ENCODE measurements at places on chromosomes 16 and 17.

DNA sequence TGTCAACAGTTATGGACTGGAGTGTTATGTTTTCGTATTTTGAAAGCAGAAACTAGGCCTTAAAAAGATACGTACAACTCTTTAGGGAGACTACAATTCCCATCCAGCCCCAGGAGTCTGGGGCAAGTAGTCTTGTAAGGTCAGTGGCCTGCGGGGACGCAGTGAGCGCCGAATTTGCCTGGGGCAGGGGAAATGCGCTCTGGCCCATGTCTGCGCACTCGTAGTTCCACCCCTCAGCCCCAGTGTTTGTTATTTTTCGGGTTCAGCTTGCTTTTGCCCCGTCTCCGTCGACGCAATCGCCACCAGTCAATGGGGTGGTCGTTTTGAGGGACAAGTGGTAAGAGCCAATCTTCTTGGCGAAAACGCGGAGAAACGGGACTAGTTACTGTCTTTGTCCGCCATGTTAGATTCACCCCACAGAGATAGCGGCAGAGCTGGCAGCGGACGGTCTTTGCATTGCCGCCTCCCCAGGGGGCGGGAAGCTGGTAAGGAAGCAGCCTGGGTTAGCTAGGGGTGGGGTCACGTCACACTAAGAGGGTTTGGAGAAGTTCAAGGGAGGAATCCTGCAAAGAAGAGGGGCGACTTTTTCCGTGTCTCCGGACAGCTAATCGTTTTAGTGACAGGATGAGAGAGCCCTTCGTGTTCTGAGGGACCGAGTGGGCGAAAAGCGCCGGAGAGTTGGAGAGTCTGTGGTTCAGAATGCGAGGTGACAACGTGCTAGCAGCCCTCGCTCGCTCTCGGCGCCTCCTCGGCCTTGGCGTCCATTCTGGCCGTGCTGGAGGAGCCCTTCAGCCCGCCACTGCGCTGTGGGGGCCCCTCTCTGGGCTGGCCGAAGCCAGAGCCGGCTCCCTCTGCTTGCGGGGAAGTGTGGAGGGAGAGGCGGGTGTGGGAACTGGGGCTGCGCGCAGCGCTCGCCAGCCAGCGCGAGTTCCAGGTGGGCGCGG is 1.1 kb upstream of the BRCA1 start:
- peak overlapping the region; percentile 94 for H3K27ac ChIP-seq
- no peaks in the 10 kb centered on the region for H3K27me3 ChIP-seq
- H3K4me1 ChIP-seq = peaks cover 18% of the 10 kb centered on the region

DNA sequence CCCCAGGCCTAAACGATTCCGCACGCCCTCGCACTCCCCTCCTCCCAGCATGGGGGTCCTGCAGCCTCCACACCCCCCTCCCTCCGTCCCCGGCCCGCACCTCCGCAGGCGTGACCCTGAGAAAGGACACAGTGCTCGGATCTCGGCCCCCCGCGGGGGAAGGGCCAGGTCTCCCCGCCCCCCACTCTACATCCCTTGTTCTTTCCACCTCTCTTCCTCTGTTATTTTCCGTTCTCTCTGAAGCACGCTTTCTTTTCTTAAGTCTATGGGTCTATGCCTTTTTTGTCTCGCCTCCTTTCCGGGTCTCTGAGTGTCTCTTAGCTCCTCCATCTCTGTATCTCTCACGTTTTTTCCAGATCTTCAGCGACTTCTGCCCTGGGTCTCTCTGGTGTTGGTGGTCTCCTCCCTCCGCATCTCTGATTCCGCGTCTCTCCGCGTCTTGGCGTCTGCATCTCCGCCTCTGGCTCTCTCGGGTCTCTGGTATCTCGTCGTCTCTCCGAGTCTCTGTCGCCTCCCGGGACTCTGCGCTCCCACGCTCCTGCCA is 2.1 kb upstream of the HES7 start:
- peak; percentile 23 for DNase-seq
- peak overlapping the region; percentile 91 for H3K4me3 ChIP-seq
- H3K4me1 ChIP-seq = peaks cover 48% of the 10 kb centered on the region
- peaks cover 12% of the 10 kb centered on the region for H3K27me3 ChIP-seq
- H3K36me3 ChIP-seq = peaks cover 39% of the 10 kb centered on the region

GRCh38 chr17:50272711-50273653 is 1.3 kb upstream of the TMEM92 start:
- peak overlapping the region; percentile 82 for H3K4me3 ChIP-seq
- H3K27ac ChIP-seq = peak overlapping the region; percentile 78
- peaks cover 2% of the 10 kb centered on the region for H3K36me3 ChIP-seq
- H3K27me3 ChIP-seq = peaks cover 41% of the 10 kb centered on the region
- DNase-seq = peak; percentile 45

DNA sequence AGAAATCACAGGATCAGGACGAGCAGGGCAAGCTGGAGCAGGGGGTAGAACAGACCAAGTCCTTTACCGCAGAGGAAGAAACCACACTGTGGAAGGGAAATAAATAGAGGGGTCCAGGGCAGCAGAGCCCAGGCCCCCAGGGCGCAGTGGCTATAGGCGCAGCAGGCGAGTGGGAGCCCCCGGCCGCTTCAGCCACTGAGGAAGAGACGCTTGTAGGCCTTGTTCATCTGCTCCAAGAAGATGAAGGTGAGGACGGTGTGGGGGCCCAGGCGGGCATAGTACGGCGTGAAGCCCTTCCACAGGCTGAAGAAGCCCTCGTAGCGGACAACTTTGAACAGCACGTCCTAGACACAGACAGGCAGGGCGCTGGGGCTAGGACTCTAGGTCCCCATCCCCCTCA is 2.3 kb downstream of the SLC25A11 start:
- H3K4me1 ChIP-seq = peaks cover 57% of the 10 kb centered on the region
- no peak for DNase-seq
- H3K27ac ChIP-seq = no peak overlapping the region
- H3K27me3 ChIP-seq = no peaks in the 10 kb centered on the region
- peaks cover 38% of the 10 kb centered on the region for H3K36me3 ChIP-seq
- peak overlapping the region; percentile 94 for H3K4me3 ChIP-seq

- H3K27ac ChIP-seq = peak overlapping the region; percentile 65
- peak overlapping the region; percentile 53 for H3K4me3 ChIP-seq
- peaks cover 23% of the 10 kb centered on the region for H3K4me1 ChIP-seq
- peak; percentile 91 for DNase-seq
- no peaks in the 10 kb centered on the region for H3K27me3 ChIP-seq
Observed at GRCh38 chr17:50161023-50161910, 4.5 kb upstream of the SGCA start.

DNA sequence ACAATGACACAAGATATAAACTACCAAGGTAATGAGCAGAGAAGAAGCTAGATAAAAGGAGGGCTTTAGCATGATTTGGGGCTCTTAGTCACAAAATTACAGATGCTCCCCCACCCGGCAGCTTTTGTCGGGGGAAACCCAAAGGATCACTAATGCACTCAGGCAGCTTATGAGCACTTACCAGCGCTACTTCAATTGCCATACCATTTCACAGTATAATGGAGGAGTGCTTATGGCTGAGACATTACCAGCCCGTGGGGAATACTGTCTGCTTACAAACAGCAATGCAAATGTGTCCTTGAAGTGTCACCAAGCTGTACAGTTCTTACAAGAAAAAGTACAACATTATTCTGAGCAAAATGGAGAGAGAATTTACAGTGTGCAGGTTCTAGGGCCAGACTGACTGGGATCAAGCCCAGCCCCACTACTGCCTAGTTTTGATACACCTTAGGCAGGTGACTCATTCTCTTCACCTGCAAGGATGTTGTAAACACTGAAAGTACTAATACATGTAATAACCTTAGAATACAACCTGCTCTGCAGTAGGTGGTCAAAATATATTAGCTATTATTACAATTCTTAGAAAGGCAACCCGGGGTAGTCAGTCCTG is 16.3 kb downstream of the ANKFY1 start:
- no peaks in the 10 kb centered on the region for H3K27me3 ChIP-seq
- peak overlapping the region; percentile 49 for H3K27ac ChIP-seq
- H3K4me1 ChIP-seq = peaks cover 45% of the 10 kb centered on the region
- H3K4me3 ChIP-seq = no peak overlapping the region
- peaks cover 7% of the 10 kb centered on the region for H3K36me3 ChIP-seq

DNA sequence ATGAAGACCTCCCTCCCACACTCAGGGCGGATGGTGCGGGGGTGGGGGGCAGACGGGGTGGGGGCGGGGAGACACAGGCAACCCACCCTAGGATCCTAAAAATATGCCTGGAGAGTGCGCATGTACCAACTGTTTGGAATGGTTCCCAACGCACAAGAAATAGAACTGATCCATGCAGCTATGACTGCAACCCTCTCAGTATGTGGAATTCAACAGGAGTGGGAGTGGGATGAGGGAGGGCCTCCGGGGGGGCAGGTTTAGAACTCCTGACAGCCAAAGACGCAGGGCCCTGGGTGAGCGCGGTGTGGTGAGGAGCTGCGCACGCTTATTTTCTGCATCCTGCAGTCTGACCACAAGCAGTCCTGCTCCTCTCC is 1.1 kb upstream of the P2RX5 start:
- H3K4me3 ChIP-seq = no peak overlapping the region
- no peaks in the 10 kb centered on the region for H3K27me3 ChIP-seq
- H3K36me3 ChIP-seq = peaks cover 11% of the 10 kb centered on the region
- no peak for DNase-seq

DNA sequence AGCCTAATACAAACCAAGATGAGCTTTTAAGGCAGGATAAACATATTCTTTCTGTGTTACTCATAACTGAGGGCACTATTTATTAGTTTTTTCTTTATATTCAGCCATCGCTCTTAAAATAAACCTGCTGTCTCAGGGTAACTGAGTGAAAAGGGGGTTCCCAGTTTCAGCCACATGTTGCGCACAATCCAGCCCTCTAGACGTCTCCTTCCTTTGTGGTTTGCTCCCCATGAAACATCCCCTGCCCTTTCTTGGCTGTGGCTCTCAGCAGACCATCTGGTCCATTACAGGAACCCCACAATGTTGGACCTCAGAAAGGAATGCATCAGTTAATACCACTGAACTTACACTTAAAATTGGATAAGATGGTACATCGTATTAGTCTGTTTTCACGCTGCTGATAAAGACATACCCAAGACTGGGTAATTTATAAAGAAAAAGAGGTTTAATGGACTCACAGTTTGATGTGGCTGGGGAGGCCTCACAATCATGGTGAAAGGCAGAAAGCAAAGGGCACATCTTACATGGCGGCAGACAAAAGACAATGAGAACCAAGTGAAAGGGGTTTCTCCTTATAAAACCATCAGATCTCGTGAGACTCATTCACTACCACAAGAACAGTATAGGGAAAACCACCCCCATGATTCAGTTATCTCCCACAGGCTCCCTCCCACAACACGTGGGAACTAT is 12.6 kb upstream of the IL21R start:
- H3K4me1 ChIP-seq = peaks cover 9% of the 10 kb centered on the region
- no peak overlapping the region for H3K27ac ChIP-seq
- H3K4me3 ChIP-seq = no peak overlapping the region
- H3K36me3 ChIP-seq = no peaks in the 10 kb centered on the region

DNA sequence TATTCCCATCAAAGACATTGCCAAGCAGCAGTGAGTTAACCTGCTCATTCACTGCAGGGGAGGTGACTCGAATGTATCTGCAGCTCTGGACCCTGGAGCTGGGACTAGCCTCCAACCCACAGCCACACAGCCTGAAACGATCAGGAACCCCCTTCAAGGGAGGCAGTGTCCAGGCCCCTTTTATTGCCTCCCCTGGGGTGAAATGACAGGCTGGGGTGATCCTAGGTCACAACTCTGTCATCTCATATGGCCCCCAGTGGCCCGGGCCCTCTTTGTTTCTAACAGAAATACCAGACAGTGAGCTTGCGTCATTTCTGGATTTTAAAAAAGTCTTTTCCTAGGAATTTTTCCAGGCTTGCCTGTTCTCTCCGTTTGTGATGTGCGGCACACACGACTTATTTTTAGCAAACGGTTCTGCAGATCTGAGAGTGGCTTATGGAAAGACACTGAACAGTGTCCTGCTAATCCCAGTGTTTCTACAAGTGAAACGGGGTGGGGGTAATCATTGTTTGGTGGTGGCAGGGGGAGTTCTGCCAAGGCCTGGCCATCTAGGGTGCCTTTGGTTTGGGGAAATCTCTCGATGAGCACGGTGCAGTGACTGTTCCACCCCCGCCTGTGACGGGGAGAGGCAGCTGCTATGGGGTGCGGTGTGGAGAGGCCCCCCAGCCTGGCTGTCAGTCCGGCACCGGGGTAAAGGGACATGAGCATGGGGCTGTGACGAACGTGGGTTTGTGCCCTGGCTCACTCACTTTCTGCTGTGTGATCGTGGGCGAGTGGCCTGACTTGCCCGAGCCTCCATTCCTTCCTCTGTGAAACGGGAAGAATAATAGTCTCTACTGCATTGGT is 27.2 kb downstream of the NAGPA start:
- no peak for DNase-seq
- no peak overlapping the region for H3K27ac ChIP-seq
- no peak overlapping the region for H3K4me3 ChIP-seq
- H3K4me1 ChIP-seq = no peaks in the 10 kb centered on the region
- H3K27me3 ChIP-seq = peaks cover 24% of the 10 kb centered on the region

- peak overlapping the region; percentile 92 for H3K4me3 ChIP-seq
- H3K27me3 ChIP-seq = no peaks in the 10 kb centered on the region
- peaks cover 34% of the 10 kb centered on the region for H3K4me1 ChIP-seq
Observed at GRCh38 chr17:64066716-64067115, 46.3 kb upstream of the ICAM2 start.

- no peak for DNase-seq
- peaks cover 36% of the 10 kb centered on the region for H3K27me3 ChIP-seq
- peaks cover 4% of the 10 kb centered on the region for H3K4me1 ChIP-seq
Observed at GRCh38 chr16:75559564-75560372, 3.7 kb upstream of the TMEM231 start.

DNA sequence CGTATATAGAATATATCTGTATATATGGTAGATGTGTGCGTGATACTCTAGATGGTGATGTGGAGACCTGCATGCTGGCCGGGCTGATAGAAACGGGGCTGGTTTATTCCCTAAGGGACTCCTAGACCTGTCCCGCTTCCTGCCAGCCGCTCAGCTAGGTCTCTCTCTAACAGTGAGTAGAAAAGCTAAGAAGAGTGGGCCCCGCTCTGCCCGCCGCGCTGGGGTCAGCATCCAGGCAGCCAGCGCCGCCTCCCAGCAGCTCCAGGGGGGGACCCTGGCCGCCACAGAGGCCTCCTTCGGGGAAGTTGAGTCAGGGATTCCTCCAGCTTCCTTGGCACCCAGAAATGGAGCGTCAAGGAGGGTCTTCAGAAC is 9.4 kb downstream of the CYGB start:
- H3K27me3 ChIP-seq = no peaks in the 10 kb centered on the region
- peak overlapping the region; percentile 84 for H3K27ac ChIP-seq
- peak overlapping the region; percentile 48 for H3K4me3 ChIP-seq
- peaks cover 27% of the 10 kb centered on the region for H3K4me1 ChIP-seq
- DNase-seq = no peak

GRCh38 chr16:83733301-83733700 is 74.5 kb upstream of the HSBP1 start:
- no peak overlapping the region for H3K27ac ChIP-seq
- H3K36me3 ChIP-seq = no peaks in the 10 kb centered on the region
- peaks cover 12% of the 10 kb centered on the region for H3K27me3 ChIP-seq
- no peak for DNase-seq
